GM13976 (cell line): ENCODE measurements at places on chromosomes 4 and X.

GRCh38 chr4:101708293-101709039 is 82.1 kb upstream of the BANK1 start:
- DNase-seq, result no peak

DNA sequence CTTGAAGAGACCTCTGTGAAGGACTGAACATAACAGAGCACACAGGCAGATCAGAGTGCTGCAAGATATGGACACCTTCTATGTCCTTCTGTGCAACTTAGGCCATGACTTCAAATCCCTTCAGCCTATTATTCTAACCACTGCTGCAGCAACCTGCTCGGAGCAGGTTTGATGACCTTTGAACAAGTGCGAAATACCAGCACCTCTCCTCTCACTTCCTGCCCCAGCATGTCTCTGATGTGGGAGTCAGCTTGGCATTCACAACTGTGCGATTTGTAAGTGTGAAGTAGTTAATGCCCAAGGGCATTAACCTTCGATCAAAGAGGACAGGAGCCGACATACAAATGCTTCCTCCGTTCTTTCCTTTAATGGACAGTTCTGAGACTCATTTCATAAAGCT is 1.6 kb upstream of the EXOC1 start:
- DNase-seq, result no peak

- DNase-seq, result no peak
These were observed 27.3 kb upstream of the CDKN2AIP start for GRCh38 chr4:183416879-183417755.

DNA sequence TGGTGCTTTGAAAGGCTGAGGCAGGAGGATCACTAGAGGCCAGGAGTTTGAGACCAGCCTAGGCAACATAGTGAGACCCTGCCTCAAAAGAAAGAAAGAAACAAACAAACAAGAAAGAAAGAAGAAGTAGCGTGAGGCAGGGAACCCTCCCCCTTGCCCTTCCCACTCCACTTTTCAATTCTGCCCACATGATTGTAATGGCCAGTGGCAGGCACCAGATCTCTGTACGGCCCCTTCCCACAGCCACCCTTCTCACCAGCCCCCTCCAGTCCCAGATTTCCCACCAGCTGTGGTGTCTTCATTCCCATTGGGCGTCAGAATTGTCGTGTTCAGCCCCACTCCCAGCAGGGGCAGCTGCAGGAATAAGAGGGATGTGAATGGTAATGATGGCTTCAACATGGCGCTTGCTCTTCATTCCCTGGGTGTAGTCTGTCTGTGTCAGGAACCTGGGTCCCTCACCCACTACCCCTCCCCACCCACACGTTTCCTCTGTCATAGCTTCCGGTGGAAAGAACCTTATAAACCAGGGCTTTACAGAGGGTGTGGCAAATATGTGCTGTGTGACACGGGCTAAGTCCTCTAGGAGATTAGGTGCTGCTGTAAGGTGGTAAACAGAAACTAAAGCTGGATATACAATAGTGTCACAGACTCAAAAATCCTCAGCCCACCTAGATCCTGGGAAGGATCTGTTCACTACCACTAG is at the start of gene IL2RG:
IL2RG (minus strand) TSS at position 437 of the 703 bp plus-strand sequence; CDS start at position 399, 38 bp downstream.
- DNase-seq, result peak; percentile 76

GRCh38 chrX:55713631-55714030 is 3.9 kb upstream of the RRAGB start:
- DNase-seq, result no peak

- peak; percentile 65 for DNase-seq
These were observed 28.4 kb downstream of the GUCY1B1 start for GRCh38 chr4:155787113-155787710.

GRCh38 chr4:111697176-111697942 is 447.9 kb upstream of the FAM241A start:
- DNase-seq, result no peak

GRCh38 chr4:8082517-8083055 is 76.0 kb downstream of the ABLIM2 start:
- no peak for DNase-seq

GRCh38 chr4:101956068-101956825 is 165.7 kb downstream of the BANK1 start:
- DNase-seq, result no peak

- no peak for DNase-seq
These were observed 67.9 kb downstream of the CHRNA9 start for GRCh38 chr4:40403081-40403480.

DNA sequence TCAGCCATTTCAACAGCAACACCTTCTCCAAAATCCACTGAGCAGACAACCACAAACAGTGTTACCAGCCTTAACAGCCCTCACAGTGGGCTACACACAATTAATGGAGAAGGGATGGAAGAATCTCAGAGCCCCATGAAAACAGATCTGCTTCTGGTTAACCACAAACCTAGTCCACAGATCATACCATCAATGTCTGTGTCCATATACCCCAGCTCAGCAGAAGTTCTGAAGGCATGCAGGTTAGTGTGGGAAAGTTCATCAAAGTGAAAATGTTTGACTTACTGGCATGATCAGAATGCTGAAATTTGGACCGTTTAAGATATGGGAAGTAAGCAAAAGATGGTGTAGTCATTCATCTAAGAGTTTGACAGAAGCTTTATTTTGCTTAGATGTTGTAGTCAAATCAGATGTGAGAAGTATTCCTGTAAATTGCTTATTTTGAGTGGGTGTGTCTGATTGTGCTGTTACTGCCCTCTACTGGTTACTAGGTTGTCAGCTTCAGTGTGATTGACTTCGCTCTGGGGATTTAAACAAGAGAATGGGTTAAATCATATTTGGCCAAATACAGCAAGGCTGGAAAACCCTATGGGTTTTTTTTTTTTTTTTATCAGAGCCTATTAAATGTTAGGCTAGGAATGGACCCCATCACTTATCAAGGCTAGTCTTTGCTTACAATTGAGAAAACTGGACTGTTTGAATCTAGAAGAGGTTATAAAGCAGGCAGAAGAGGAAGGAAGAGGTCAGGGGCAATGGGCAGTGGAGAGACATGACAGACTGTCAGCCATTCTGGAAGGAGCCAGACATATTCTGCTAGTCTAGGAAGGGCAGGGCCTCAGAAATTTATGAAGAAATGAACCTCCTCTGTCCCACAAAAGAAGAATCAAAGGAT is 130.3 kb downstream of the DIPK2B start:
- no peak for DNase-seq

DNA sequence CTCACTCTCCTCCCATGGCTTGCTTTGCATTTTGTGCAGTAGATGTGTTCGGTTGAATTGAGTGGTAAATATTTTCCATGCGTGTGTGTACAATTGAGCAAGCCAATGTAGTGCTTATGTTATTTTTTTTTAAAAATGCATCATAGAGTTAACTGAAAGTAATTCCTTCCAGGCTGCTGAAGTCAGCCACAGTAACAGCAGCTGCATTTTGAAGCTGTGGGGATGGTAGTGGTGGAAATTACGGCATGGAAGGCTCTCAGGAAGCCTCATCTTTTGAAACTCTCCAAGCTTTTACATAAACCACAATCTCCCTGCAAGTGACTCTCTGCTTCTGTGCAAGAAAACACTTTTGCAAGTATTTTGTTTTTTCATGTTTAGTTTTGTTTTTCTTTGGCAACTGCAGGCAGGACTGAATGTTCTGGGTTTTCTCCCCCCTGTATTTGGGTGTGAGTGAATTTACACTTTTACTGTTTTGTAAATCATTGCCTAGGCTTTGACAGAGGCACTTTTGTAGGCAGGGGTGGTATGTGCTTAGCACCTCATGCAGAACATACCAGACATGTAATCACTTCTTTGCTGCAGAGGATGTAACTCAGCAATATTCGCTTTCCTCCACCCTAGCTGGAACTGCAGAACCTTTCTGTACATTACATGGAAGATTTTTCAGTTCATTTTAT is 56.2 kb downstream of the LRRC66 start:
- no peak for DNase-seq

GRCh38 chr4:53361451-53361850 is 4.4 kb downstream of the SCFD2 start:
- DNase-seq, result no peak

DNA sequence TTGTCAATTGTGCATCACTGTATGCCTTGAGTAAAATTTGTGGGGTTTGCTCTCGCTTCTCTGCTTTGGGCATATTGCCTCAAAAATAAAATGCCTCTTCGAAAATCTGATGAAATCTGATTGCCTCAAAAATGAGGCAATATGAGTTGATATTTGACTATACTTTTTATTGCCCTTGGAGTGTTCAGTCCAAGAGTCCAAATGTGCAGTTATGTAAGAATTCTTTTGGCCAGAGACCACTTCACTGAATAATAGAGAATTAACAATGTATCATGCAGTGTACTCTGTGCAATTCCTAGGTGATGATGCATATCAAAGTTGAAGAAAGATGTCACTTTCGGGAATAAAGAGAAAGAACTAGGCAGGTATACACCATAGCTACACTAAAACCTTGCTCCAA is 8.6 kb downstream of the MAOA start:
- no peak for DNase-seq

- DNase-seq, result no peak
These were observed 138.8 kb downstream of the MTNR1A start for GRCh38 chr4:186416451-186417060.

GRCh38 chr4:183161630-183162029 is 62.6 kb downstream of the WWC2 start:
- no peak for DNase-seq

DNA sequence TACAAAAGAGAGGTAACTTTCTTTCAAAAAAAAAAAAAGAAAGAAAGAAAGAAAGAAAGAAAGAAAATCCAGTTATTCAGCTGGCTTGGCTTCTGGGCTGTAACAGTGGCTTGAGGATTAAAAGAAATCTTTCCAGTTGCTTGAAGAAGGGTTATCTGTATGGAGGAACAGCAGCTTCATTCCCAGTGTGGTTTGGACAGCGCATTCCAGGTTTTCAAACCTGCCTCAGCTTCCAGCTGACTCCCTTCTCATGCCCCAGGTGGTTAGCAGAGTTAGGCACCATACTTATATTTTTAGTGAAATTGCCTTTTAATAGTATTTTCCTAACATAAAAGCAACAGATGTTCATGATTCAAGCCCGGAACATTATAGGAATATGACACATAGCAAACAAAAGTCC is 48.6 kb downstream of the TMEM164 start:
- no peak for DNase-seq

DNA sequence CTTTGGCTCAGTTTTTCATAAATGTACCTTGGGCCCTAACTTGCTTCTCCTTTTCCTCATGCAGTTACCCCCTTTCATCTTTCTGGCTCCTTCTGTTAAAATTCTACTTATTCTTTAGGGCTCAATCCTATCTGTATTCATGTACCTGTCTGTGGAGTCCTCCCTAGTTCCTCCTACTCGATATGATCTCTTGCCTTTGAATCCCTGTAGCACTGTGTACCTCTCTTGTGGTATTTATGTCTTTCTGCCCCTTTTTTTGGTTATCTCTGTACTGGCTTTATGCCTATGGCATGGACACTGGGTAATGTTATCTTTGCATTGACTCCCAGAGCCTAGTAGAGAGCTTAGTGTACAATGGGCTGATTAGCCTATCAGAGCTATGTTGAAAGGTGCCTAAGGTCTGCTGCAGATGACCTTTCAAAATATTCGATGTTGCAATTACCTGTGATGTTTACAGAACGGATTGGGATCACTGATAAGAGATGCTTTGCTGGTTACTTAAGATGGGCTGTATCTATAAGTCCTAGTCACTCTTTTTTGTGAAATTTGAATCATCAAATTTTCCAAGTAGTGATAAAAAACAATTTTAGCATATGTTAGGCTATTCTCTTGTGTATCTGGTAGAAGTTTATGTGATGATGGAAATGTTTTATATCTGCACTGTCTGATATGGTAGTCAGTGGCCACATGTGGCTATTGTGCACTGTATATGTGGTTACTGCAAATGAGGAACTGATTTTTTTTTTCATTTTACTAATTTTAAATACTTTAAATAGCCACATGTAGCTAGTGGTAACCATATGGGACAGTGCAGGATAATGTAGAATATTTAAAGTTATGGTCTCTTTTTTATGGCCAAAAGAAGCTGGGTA is 33.5 kb downstream of the TMEM164 start:
- DNase-seq, result no peak

GRCh38 chrX:151030845-151031244 is 47.7 kb downstream of the HMGB3 start:
- DNase-seq, result no peak

GRCh38 chr4:36256398-36256891 is 12.1 kb upstream of the ARAP2 start:
- peak; percentile 20 for DNase-seq

- DNase-seq, result no peak
These were observed 849.6 kb upstream of the POU3F4 start for GRCh38 chrX:82658492-82658891.

- DNase-seq, result no peak
These were observed 671.5 kb upstream of the GRIA3 start for GRCh38 chrX:122512561-122513072.

- no peak for DNase-seq
These were observed 507 bp downstream of the MFAP3L start for GRCh38 chr4:170025523-170026252.

DNA sequence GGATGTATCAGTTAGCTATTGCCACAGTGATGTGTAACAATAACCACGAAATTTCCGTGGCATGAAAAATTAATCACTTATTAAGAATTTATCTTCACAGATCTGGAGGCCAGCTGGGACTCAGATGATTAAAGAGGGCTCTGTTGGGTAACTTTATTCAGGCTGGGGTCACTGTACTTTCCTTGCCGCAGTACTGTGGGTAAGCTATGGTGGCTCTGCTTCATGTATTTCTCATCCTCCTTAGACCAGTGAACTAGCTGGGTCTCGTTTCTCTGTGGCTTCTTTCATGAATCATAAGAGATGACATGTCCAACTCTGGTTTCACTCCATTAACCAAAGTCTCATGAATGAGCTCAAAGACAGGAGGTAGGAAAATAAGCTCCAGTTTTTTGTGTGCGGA is 13.5 kb downstream of the TEX13B start:
- no peak for DNase-seq

DNA sequence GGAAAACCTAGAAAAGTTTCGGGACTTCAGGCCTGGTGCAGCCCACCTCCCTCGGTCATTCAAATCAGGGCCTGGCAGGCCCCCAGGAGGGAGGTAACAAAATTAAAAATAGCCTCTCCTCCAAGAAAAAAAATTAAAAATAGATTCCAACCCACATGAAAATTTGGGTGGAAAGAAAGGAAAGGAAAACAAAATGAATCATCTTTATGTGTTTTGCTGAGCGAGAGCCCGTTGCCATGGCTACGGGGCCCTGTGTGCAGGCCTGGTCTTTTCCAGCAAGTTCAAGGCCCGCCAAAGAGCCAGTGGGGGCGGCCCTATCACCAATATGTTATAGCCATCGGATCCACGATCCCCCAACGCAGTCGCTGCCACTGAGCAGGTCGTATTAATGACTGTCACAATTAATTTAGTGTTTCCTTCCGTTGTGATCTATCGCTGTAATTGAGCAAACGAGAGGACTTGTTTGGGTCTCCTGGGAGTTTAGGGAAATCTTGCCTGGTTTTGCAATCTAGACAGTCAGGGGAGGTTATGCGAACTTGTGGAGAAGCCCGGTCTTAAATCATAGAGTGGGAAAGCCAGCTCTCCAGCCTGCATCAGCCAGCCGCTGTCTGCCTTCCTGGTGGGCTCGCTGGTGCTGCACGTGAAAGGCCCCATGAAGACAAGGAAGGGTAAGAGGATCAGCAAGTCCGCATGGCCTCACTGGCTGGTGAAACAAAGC is 452.4 kb downstream of the BCOR start:
- DNase-seq, result no peak

GRCh38 chrX:28391528-28391927 is 195.7 kb upstream of the IL1RAPL1 start:
- DNase-seq, result no peak
